ENCODE measurements at places on chromosomes 7 and 10. TPM values are rescaled to one million over a fixed set of nuclear protein-coding genes. Genes with fewer than 3 reads are reported as not detected.

CH25H gene
- total RNA-seq, result 0.24 TPM

PIP4K2A gene
- total RNA-seq, result 26.3 TPM

ADD3 gene
- total RNA-seq, result 122 TPM

PRLHR gene
- total RNA-seq, result not detected

NAT16 gene
- not detected for total RNA-seq

SPDYE1 gene
- not detected for total RNA-seq

EGR2 gene
- 0.54 TPM for total RNA-seq

KIFBP gene
- total RNA-seq, result 31.6 TPM

RADIL gene
- 6.9 TPM for total RNA-seq

CUBN gene
- total RNA-seq, result 1.3 TPM

LIMK1 gene
- 11.5 TPM for total RNA-seq

CYP2W1 gene
- total RNA-seq, result not detected

H2BK1 gene
- not detected for total RNA-seq

DRGX gene
- total RNA-seq, result not detected

ACBD7 gene
- total RNA-seq, result not detected

ADCY1 gene
- 4.8 TPM for total RNA-seq

MINDY4 gene
- 6.0 TPM for total RNA-seq

ANKRD30A gene
- total RNA-seq, result not detected

ACSM6 gene
- not detected for total RNA-seq

CLCN1 gene
- total RNA-seq, result not detected

GLI3 gene
- total RNA-seq, result 3.5 TPM

Data from right cardiac atrium (tissue), 5 donors.